Upper lobe of right lung (tissue), 1 donor: ENCODE measurements at places on chromosomes 7 and 10.
A peak's percentile ranks its signal among the peaks of the same experiment; 100 is the strongest.

GRCh38 chr7:136086712-136087111, 109.6 kb upstream of the MTPN start:
- no peak for DNase-seq

DNA sequence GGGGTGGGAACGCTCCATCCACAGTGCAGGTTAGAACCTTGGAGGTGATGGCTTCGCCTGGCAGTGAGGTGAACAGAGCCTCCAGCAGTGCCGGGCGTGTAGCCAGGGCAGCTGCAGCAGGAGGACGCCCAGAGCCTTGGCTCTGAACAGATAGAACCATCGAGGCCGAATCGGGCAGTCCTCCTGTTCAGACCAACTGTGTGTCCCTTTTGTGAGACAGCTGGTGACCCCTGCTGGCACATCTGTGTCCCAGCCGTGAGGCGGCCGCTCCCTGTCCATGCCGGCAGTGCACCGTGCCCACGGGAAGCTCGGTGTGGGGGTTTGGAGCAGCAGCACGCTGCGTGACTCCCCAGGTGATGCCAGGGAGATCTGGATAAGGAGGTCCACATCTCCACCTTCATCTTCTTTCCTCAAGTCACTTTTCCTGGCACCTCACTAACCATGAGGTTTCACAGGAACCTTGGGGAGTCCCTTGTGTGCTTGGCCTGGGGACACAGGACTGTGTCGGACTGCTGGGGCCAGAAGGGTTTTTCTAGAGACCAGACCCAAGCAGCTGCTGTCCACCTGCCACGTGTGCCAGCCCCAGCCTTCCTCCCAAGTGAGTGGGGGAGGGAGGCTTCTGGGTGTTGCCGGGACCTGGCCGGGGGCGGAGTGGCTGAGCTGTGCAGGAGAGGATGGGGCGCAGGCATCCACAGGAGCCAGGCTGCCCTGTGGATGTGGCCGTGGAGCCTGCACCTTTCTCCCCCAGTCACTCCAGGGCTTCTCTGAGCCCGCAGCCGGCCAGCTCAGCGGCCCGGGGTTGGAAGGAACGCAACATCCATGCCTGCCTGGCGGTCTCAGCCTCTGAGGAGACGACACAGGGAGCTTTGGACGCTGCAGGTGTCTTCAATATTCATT, 69.4 kb downstream of the DNAJB6 start:
- peak; percentile 48 for DNase-seq

- DNase-seq, result no peak
Measured at GRCh38 chr10:112520914-112521313, 73.9 kb downstream of the VTI1A start.

DNA sequence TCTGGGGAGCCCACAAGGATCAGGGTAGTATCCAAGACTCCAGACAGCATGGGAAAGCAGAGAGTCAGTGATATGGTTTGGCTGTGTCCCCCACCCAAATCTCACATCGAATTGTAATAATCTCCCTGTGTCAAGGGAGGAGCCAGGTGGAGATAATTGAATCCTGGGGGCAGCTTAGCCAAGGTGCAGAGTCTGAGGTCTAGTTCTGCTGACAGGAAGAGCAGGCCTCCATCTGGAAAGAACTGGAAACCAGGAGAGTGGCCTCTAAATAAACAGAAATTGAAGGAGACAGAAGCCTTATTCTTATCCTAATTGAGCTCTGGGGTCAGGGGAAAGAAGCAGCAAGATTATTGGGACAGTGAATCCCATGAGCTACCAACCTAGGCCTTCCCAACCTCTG, 146.7 kb upstream of the NRP1 start:
- no peak for DNase-seq

DNA sequence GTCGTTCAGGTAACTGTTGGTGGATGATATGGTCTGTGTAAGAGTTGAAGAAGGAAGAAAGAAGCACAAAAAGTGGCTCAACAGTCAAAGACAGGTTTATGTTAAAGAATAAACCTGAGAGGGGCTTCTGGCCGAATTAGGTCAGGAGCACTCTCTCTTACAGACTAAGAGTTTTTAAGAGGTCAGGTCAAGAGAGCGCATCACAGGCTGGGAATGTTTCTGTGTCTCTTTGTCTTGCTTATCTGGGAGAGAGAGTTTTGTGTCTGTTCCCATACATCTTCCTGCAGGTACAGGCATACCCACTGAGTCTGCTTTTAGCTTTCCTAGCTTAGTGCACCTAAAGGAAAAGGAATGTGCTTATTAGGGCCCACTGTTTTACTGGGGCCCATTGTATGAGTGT, 22.2 kb upstream of the PRPF18 start:
- no peak for DNase-seq

DNA sequence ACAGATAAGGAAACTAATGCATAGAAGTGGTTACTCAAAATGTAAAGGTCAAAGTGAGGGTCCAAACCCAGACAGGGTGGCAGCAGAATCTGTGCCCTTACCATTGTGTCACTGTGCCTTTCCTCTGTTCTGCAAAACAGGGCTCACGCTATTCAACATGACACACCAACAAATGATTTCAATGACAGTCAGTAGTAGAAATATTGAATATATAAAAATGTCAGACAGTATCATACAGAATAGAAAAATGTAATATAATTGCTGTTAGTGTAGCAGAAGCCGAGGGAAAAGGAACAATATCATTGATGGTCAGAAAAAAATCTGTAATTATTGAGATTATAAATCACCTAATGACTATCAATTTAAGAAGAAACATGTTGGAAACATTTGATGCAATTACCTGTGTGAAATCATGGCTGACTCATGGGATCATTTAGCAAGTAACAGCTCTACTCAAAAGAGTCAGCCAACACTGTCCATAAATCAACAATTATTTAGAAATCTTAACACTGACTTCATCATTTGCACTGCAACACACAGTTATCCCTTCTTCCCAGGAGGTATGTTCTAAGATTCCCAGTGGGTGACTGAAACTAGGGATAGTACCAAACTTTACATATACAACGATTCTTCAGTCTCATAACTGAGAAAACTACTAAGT, 198.7 kb downstream of the DGKI start:
- DNase-seq, result no peak

GRCh38 chr7:79774150-79774549, 320.7 kb upstream of the MAGI2 start:
- no peak for DNase-seq
